ENCODE measurements at places on chromosomes 4 and X.

DNA sequence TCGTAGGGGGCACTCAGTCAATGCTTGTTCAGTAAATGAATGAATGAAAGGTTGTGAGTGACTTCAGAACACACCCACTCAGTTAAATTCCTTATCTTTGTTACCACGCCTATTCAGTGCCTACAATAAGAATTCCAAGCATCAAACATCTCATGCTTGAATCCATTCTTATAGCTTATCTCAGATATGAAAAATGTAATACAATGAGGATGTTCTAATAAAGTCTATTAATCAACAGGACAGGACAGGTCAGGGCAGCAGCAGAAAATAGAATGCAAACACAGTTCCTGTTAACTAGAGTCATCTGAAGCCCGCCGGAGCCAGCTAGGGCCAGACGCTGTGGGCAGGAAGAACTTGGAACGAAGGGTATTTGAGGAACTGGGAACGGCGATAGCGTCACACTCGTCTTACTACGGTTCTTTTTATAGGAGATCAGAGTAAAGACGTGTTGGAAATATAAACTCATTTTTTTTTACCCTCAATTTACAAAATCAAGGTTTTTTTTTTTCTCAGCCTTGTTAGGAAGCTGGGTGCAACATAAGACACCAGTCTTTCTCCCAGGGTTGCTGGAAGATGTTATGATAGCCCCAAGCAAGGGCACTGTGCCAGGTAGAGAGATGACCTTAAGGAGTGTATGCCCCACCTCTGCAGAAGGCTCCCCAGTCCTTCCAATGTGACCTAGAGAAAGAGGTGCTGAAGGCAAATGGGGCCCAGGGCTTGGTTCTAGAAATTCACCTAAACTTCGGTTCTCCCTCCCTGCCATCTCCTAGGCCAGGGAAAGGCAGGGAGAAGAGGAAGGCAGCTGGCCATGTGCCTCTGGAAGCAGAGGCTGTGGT lies 48.3 kb downstream of the SEL1L3 start:
- no peak for DNase-seq

GRCh38 chr4:73396993-73397972 lies 6.8 kb upstream of the ALB start:
- DNase-seq: no peak

GRCh38 chr4:121007660-121008059 lies 64.7 kb downstream of the NDNF start:
- DNase-seq: no peak

GRCh38 chrX:2678583-2678982 lies 12.5 kb upstream of the CD99 start:
- no peak for DNase-seq

GRCh38 chr4:96730432-96730831 lies 890.5 kb downstream of the PDHA2 start:
- no peak for DNase-seq

GRCh38 chrX:44778254-44778653 lies 65.6 kb upstream of the DUSP21 start:
- DNase-seq: no peak

- DNase-seq: no peak
Measured at GRCh38 chr4:162163892-162164759, at the start of gene FSTL5. Gene FSTL5 (minus strand): TSS chr4:162164000. CDS start chr4:162111396, 52,604 bp downstream.

DNA sequence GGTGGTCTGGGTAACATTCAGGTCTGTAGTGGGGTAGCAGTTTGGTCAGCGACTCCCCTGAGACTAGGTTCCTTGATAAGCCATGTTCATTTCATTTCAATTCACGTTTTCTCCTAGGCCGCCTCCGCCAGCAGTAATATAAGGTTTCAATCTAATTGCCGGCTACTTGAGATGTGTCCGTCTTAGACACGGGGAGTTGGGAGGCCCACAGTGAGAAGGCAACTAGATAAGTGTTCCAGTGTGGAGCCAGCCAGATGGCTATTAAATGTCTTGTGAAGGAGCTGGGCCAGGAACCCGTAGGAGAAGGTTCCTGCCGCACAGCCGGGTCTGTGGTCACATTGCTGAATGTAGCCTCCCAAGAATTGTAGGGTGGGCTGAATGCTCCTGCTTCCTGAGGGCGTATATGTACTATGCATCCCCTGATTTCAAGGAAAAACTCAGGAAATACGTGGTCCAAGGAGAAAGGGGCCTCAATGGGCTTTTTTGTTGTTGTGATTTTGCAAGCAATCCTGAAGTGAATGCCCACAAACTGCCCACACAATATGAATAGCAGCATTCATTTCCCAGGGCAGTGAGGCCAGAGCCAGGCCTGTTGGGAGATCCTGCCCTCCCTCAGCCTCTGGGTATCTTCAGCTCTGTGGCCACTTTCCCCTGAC lies 220.6 kb upstream of the RPL34 start:
- DNase-seq: no peak

- no peak for DNase-seq
Measured at GRCh38 chr4:87461281-87461700, 38.9 kb downstream of the NUDT9 start.

GRCh38 chr4:96193061-96193460 lies 353.2 kb downstream of the PDHA2 start:
- DNase-seq: no peak

DNA sequence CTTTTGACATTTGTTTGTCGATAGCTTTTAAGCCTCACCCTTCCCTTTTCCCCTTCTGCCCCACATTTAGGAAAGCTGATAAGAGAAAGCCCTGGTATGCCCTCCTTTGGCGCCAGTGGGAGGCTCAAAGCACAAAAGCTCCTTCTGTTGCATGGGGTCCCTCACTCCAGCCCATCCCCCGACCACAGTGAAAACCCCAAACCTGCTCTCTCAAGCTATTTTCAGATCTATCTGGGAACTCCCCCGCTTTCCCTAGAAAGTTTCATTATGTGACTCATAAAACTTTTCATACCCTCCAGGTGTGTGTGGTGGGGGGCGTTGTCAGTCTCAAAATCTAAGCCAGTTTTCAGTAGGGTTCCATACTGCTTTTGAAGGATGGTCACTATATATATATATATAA lies 259.0 kb upstream of the PCDH7 start:
- no peak for DNase-seq

- DNase-seq: no peak
Measured at GRCh38 chr4:123209436-123209835, 187.2 kb upstream of the SPRY1 start.

DNA sequence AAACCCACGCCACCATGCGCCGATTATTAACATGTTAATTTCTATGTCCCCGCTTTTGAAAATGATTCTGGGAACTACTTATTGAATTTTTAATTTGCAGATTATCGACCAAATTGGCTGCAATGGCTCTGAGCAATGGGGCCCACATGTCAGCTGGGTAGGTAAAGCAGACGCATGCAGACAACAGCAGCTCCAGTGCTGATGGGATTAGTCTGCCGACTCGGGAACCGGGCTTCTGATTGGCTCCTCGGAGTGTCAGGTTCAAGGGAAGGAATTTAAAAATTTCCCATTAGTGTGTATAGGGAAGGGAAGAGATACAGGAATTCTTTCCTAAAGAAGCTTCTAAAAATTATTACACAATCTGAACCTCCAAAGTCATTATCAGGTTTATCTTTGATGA lies 77.4 kb upstream of the PPARGC1A start:
- DNase-seq: no peak

- no peak for DNase-seq
Measured at GRCh38 chr4:138389976-138390685, 148.0 kb upstream of the SLC7A11 start.

- DNase-seq: no peak
Measured at GRCh38 chr4:57501720-57502119, 391.5 kb upstream of the IGFBP7 start.

DNA sequence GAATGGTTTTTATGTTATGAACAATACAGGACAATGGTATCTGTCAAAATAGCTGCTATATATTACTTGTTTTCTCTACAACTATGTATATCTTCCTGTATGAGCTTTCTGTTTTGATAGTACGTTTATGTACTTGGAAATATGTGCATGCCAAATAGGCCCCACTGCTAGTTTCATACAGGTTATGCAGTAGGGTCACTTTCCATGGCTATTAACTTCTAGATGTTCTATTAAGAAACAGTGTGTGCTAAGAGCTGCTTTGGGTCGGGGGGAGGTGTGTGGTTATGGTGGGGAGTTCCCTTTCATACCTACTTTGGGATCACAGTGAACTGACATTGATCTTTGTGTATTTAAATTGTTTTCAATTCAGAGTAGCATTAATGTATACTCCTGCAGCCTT lies 30.9 kb downstream of the RBPJ start:
- no peak for DNase-seq

DNA sequence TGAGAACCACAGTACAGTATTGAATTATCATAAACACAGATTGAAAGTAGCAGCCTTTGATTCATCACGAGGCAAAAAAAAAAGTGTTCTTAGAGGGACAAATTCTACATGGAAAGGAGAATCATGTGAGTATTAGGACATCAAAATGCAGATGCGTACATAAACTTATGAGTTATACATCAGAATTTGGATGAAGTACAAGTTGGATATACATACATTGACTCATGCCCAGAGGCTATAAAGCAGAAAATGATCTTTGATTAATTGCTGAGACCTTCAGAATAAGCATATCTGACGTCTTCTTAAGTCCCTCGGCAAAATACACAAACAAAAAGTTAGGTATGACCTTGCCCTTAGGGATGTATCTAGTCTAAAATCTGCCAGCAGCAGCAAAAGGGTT lies 206.4 kb downstream of the LDB2 start:
- DNase-seq: no peak

DNA sequence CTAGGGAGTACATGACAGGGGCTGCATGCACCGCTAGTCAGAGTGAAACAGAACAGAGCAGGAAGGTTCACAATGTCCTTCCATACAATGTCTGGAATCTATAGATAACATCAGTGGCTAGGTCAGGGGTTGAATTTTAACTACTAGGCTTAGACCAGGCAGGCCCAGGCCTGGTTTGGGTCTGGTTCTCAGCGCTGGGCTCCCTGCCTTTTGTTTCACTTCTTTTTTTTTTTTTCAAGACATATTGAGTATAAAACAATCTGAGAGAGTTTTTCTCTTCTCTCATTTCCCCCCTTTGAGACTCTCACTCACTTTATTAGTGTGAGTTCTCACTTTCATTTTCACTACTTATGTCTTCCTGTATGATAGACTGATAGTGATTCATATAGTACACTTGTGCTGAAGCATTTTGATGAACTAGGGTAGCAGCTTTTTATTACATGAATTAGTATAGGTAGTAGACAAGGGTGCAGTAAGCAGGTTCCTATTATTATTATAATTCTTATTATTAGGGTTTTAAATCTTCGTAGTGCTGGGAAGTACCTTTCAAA lies 120.0 kb upstream of the ZDHHC15 start:
- DNase-seq: no peak

DNA sequence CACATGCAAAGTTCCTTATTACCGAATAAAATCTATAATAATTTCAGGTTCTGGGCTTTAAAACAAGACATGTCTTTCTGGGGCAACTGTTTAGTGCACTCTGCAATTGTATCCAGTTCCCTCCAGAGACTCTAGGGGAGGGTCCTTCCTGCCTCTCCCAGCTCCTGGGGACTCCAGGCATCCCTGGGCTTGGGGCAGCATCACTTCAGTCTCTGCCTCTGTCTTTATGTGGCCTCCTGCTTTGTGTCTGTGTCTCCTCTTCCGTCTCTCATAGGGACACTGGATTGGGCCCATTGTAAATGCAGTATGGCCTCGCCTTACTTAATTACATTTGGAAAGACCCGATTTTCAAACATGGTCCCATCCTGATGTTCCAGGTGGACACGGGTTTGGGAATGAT lies 10.9 kb upstream of the ASMTL start:
- no peak for DNase-seq

DNA sequence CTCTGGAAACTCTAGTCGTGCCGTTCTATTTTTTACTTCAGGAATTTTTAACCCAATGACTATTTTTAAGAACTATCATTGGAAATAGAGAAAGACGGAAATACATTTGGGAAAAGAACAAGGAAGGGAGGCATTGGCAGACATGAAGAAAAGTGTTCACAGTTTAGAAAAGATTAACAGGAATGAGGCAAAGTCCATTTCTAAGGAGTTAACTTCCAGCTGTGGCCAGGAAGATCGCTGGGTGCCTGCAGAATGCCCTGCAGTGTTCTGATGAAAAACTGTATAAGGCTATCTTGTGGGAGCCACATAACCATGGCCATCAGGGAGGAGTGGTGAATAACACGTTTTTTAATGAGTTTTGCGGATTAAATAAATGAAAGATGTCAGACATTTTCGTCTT lies 150.6 kb upstream of the VCX3A start:
- DNase-seq: no peak

DNA sequence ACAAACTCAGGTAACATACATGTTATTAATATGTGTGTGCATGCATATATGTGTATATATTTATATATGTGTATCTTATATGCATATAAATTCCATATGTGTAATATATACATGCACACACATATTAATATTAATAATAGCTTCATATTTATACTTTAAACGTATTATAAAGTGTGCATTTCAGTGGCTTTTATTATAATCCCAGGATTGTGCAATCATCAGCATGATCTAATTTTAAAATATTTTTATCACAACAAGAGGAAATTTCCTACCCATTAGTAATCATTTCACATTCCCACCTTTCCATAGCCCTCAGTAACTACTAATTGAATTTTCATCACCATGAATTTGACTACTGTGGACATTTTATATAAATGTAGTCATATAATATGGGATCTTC lies 2211.9 kb upstream of the TENM3 start:
- no peak for DNase-seq

DNA sequence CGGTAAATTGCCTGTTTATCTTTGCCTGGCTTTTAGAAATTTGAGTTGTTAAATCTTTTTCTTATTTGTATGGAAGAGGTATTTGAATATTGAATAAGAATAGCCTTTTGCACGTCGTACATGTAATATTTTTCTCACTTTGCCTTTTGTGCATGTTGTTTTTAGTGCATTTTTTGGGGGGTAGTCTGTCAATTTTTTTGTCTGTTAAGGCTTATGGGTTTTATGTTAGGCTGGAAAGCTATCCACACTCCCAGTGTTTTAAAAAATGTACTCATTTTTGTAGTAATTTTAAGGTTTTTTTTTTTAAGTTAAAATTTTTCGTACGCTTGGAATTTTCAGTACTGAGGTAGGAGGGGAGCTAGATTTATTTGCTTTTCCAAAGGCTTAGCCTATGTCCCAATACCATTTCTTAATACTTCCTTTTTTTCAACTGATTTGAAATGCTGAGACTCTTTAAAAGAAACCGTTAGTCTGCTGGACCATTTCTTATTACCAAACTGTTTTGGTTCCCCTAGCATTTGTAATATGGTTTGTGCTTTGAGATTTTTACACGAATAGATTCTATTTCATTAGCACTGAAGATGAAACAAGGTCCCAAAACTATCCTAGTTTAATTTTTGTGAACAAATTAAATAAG lies 1.3 kb downstream of the HERC5 start:
- no peak for DNase-seq

- DNase-seq: no peak
Measured at GRCh38 chrX:109623997-109624396, 975 bp downstream of the KCNE5 start.

DNA sequence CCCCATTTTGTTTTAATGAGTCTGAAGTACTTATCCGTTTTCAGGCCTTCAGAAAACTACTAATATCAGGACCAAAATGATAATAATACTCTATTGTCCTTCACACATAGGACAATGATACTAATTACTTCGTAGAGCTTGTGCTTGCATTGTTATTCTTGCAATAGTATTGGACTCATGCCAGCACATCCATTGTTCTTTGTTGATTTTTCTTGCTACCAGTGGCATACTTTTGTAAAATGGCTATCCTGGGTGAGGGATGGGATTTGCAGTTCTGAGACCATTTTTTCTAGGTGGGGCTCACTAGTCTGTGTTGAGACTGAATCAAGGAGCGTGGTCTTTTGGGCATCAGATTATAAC lies 195.3 kb downstream of the MAML3 start:
- DNase-seq: no peak

GRCh38 chr4:174553828-174554227 lies 31.5 kb upstream of the HPGD start:
- no peak for DNase-seq

- DNase-seq: no peak
Measured at GRCh38 chrX:21978346-21978745, 37.8 kb downstream of the SMS start.

All from CD4-positive, alpha-beta T cell treated with Interleukin-15 for 4 hours (primary cell).